ENCODE measurements at places on chromosomes 7 and 10. TPM values are rescaled to one million over a fixed set of nuclear protein-coding genes. Genes with fewer than 3 reads are reported as not detected.

Gene OR6V1
- not detected for total RNA-seq

Gene MRLN
- total RNA-seq: not detected

Gene CLCN1
- total RNA-seq: not detected

Gene NEUROD6
- total RNA-seq: not detected

Gene TRIM50
- total RNA-seq: not detected

Gene DDC
- 1.2 TPM for total RNA-seq

Gene IQUB
- 0.06 TPM for total RNA-seq
